Fibroblast of lung (primary cell): ENCODE measurements at places on chromosomes 5 and 9. TPM values are rescaled to one million over a fixed set of nuclear protein-coding genes. Genes with fewer than 3 reads are reported as not detected.

Gene CYLC2
- total RNA-seq = not detected in 2 replicates

Gene CCIN
- 1.0 and 1.3 TPM in 2 replicates for total RNA-seq

Gene IFNE
- total RNA-seq = 3.9 and 6.6 TPM in 2 replicates

Gene FOXD4L5
- under 0.01 TPM in 2 replicates for total RNA-seq

Gene IFNA21
- total RNA-seq = not detected in 2 replicates

Gene RNF20
- 29.6 and 34.2 TPM in 2 replicates for total RNA-seq

Gene KCNIP1
- not detected in 2 replicates for total RNA-seq

Gene TEX48
- total RNA-seq = not detected in 2 replicates

Gene TMED7
- total RNA-seq = 82.2 and 104 TPM in 2 replicates

Gene SLC38A9
- total RNA-seq = 46.2 and 49.7 TPM in 2 replicates

Gene NPDC1
- 10.5 and 15.7 TPM in 2 replicates for total RNA-seq

Gene NUTM2G
- total RNA-seq = not detected in 2 replicates

Gene IFNK
- total RNA-seq = not detected in 2 replicates

Gene SH3TC2
- 0.26 and 0.83 TPM in 2 replicates for total RNA-seq

Gene ECM2
- 6.8 and 10.0 TPM in 2 replicates for total RNA-seq
